ENCODE measurements at places on chromosomes 5 and 9.

DNA sequence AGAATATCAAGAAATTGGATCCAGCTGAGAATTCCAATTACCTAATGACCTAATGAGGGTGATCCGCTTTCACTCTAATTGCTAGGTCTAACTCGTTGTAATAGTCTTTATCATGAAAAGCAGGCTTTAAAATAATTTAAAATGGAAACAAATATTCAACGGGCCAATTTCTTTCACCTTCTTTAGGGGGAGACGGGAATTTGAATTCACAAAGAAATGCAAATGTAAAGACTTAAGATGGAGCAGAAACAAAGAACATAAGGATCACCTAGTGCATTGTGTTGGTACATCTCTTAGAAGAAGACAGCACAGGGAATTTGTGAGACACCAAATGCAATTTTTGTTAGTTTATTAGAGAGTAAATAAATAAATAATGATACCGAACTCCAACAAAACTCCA lies 1.5 kb upstream of the KCNN2 start:
- no peak for DNase-seq

GRCh38 chr9:123866497-123866896 lies 63.4 kb downstream of the DENND1A start:
- DNase-seq = no peak

GRCh38 chr5:98816582-98817222 lies 43.2 kb downstream of the RGMB start:
- no peak for DNase-seq

GRCh38 chr5:32934529-32934928 lies 223.4 kb downstream of the NPR3 start:
- DNase-seq = no peak

- no peak for DNase-seq
Measured at GRCh38 chr9:20207176-20207575, 415.1 kb downstream of the MLLT3 start.

DNA sequence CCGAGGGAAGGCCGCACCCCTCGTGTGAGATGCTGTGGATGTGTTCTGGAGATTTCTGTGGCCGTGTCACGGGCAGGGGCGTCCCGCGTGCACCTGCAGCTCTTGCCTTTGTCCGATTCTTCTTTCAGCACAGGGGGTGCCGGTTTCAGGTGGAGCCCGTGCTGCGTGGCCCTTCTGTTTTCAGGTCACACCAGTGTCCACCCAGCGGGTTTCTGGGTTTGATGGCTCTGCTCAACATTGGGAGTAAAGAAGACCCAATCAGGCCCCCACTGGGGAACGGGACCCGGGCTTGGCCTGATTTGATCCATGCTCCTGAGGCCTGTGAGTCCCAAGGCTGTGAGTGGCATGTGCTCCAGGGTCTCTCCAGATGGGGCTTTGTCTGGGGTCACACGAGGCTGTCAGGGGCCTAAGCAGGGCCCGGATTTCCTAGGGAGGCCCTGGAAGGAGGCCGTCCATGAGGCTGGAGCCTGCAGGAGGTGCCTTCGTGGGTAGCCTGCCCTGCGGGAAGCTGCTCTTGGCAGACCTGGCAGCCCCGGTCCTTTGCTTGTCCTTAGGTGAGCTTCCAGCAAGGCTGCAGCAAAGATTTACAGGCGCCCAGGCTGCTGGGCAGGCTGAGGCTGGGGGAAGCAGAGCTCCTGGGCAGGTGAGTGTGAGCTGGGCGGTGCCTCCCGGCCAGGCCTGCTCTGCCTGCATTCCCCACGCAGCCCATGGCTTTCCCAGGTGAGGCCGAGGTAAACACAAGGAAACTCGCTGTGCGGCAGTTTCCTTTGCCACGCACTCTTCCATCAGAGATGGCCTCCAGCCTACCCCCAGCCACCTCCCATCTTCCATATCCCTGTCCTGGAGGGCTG lies 12.8 kb downstream of the MRPL36 start:
- no peak for DNase-seq

DNA sequence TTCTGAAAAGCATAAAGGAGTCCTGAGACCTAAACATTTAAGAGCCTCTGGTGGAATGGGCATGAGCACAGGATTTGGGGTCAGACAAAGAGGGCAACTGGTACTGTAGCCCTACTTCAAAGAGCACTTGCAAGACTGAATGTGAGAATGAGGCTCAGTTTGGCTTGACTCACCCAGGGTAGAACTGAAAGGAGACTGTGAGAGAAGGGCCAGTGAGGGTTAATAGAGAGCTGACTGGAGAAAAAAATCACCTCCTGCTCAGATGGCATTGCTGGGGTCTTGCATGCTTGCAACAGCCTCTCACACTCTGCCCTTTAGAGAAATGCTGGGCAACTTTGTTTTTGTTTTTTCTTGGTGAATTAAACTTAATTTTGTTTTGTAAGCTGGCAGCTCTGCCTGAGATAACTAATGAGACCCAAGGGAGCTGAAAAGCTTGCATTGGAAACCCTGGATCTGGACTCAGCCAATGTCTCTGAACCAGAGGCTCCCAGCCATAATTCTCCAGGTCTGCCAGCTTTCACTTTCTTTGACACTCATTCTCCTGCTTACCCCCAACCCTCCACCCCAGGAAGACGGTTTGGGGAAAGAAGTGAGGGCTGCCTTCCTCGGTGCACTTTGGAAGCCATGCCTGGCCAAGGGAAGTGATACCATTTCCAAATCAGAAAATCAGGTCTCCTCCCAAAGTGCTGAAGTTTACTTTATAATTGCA lies 161.1 kb upstream of the PANK3 start:
- DNase-seq = no peak

Measured in T-helper 2 cell (primary cell).